Lower lobe of right lung (tissue), 2 donors: ENCODE measurements at places on chromosomes 7 and 10. TPM values are rescaled to one million over a fixed set of nuclear protein-coding genes. Genes with fewer than 3 reads are reported as not detected.
A peak's percentile ranks its signal among the peaks of the same experiment; 100 is the strongest.

- H3K27ac ChIP-seq, result no peak overlapping the region
- peaks cover 9% of the 10 kb centered on the region for H3K4me1 ChIP-seq
- DNase-seq, result no peak
- no peak overlapping the region for H3K4me3 ChIP-seq
Observed at GRCh38 chr7:44244282-44244681, 43.5 kb downstream of the YKT6 start.

GRCh38 chr10:102677331-102678067 lies 33.2 kb downstream of the TRIM8 start:
- H3K27me3 ChIP-seq, result no peaks in the 10 kb centered on the region
- DNase-seq, result no peak
- no peaks in the 10 kb centered on the region for H3K36me3 ChIP-seq
- H3K4me3 ChIP-seq, result no peak overlapping the region
- H3K27ac ChIP-seq, result peak overlapping the region; percentile 82

NOLC1 gene
- 31.0 TPM for total RNA-seq

PRSS37 gene
- total RNA-seq, result not detected

PRLHR gene
- not detected for total RNA-seq

METTL27 gene
- 4.0 TPM for total RNA-seq

- H3K4me1 ChIP-seq, result no peaks in the 10 kb centered on the region
- no peaks in the 10 kb centered on the region for H3K27me3 ChIP-seq
- no peaks in the 10 kb centered on the region for H3K36me3 ChIP-seq
Observed at GRCh38 chr7:22654831-22655230, 72.2 kb upstream of the IL6 start.

DNA sequence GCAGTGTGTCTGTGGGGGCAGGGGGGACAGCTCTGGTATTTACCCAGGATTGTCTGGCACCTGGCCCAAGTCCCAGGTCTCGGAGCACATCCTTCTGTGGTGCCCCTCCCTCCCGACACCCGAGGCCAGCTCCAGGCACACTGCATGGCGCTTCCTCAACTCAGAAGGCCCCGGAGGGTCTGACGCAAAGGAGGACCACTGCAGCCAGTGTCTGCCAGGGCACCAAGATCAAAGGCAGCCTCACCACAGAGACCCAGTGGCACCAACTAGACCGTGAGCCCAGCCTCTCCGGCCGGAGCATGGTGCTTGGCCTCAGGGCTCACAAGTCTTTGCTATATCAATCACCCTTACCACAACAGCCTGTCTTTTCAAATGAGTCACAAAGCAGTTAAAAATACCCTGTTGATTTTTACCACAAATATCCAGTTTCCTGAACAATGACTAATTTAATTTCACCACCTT lies 99.3 kb upstream of the DDC start:
- peaks cover 12% of the 10 kb centered on the region for H3K36me3 ChIP-seq
- peak overlapping the region; percentile 41 for H3K27ac ChIP-seq
- peaks cover 86% of the 10 kb centered on the region for H3K4me1 ChIP-seq
- H3K27me3 ChIP-seq, result no peaks in the 10 kb centered on the region
- DNase-seq, result no peak

- no peaks in the 10 kb centered on the region for H3K27me3 ChIP-seq
- H3K27ac ChIP-seq, result peak overlapping the region; percentile 74
- peaks cover 28% of the 10 kb centered on the region for H3K4me1 ChIP-seq
- H3K4me3 ChIP-seq, result no peak overlapping the region
Observed at GRCh38 chr10:3452173-3452626, 279.6 kb upstream of the PITRM1 start.

ASB10 gene
- total RNA-seq, result not detected

DNA sequence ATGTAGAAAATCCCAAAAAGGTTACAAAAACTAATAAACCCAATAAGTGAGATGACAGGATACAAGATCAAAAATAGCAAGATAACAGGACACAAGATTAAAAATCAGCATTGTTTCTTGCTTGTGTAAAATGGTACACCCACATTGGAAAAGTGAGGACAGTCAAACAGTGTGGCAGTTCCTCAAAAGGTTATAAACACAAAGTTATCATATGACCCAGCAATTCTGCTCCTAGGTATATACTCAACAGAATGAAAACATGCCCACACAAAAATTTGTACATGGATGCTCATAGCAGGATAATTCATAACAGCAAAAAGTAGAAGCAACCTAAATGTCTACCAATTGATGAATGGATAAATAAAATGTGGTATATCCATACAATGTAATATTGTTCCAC lies 105.8 kb downstream of the ARMH3 start:
- H3K27ac ChIP-seq, result no peak overlapping the region
- DNase-seq, result no peak
- H3K27me3 ChIP-seq, result no peaks in the 10 kb centered on the region
- H3K36me3 ChIP-seq, result peaks cover 25% of the 10 kb centered on the region
- no peaks in the 10 kb centered on the region for H3K4me1 ChIP-seq
- H3K4me3 ChIP-seq, result no peak overlapping the region

SORBS1 gene
- 58.2 TPM for total RNA-seq

DNA sequence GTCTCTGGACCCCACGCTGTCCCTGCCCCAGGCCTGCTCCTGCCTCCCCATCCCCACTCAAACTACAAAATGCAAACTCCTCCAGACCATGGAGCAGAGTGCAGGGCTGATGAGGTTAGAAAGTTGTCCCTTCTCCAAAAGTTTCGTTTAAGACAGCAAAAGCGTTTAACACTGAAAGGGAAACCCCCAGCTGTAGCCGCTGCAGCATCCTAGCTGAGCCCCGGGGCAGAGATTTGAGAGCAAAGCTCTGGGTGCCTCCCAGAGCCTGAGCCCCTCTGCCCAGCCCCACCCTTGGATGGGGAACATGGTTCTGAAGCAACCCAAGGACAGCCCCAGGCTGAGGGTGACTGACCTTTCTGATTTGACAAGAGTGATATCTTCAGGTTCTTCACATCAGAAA lies 52.8 kb upstream of the ENO4 start:
- H3K27ac ChIP-seq, result no peak overlapping the region
- no peaks in the 10 kb centered on the region for H3K4me1 ChIP-seq
- peaks cover 23% of the 10 kb centered on the region for H3K27me3 ChIP-seq
- H3K36me3 ChIP-seq, result no peaks in the 10 kb centered on the region

SNCG gene
- 25.0 TPM for total RNA-seq

H2BK1 gene
- total RNA-seq, result not detected

DNA sequence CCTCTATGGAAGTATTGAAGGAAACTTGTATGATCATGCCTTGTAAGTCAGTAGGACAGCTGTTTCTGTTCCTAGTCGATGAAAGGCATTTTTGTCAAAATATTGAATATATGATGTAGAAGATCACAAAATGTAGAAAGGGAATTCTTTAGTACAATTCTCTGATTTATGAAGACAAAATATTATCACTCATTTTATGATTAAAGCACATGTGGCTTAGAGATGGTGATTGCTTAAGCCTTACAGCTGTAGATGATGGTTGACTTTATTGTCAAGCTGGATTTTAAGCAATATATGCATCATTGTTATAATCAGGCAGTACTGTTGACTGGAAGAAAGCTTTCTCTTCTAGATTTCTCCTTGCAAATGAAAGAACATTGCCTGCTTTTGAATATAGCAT lies 26.4 kb downstream of the MXI1 start:
- H3K36me3 ChIP-seq, result peaks cover 11% of the 10 kb centered on the region
- no peaks in the 10 kb centered on the region for H3K4me1 ChIP-seq
- no peaks in the 10 kb centered on the region for H3K27me3 ChIP-seq
- no peak overlapping the region for H3K27ac ChIP-seq

- H3K4me1 ChIP-seq, result peaks cover 5% of the 10 kb centered on the region
- DNase-seq, result no peak
- H3K36me3 ChIP-seq, result no peaks in the 10 kb centered on the region
- no peak overlapping the region for H3K27ac ChIP-seq
- H3K4me3 ChIP-seq, result no peak overlapping the region
Observed at GRCh38 chr10:127855591-127855881, 37.2 kb downstream of the CLRN3 start.

DNA sequence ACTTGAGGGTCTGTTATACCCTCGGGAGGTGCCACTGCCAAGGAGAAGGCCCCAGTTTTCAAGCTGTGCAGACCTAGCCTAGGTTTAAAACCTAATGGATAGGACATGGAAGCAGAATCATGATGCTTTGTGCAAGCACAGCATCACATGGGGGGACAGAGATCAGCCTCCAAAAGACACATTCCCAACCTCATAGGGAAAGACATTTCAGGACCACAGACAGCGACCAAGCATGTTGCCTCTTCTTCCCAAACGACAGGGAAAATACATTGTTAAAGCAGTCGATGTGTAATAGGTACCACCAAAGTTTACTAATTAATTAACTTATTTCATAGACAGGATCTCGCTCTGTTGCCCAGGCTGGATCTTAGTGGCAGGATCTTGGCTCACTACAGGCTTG lies 573.9 kb downstream of the TCERG1L start:
- H3K4me3 ChIP-seq, result no peak overlapping the region
- H3K27ac ChIP-seq, result no peak overlapping the region
- H3K27me3 ChIP-seq, result no peaks in the 10 kb centered on the region
- H3K36me3 ChIP-seq, result no peaks in the 10 kb centered on the region

ACTR3C gene
- 18.6 TPM for total RNA-seq

DNA sequence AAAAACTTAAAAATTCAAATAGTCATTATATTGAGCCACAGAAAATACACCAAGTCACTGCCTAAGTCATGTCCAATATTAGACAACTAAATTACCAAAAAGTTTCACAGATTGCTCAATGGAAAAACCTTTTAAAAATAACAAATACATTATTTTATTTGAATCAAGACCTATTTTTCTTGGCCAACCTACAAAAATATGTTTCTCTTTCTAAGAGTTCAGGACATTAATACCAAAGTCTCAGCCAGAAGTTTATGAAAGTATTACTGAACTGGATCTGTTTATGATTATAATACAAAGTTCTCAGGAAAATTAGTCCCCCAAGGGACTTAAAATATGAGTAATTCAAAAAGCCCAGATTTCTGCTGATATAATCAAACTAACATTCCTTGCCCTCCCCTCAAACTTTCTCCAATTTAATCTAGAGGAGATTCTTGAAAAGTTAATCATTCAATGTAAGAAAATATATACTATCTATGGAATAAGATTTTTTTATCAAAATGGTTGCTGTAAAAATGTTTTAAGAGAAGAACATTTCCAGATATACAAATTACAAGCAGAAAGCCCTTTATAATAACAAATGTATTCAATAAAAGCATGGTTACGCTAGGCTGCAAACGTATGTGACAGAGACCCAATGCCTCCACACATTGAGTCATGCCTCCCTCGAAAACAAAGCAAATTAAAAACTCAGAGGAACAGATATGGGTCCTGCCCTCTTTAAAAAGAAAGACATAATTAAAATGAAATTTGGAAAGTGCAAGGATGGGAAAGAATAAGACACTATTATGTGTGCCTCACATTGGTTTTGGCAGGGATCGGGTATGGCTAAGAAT lies 381.6 kb downstream of the PARD3 start:
- H3K27ac ChIP-seq, result no peak overlapping the region
- H3K4me3 ChIP-seq, result no peak overlapping the region
- no peaks in the 10 kb centered on the region for H3K36me3 ChIP-seq
- H3K27me3 ChIP-seq, result no peaks in the 10 kb centered on the region

GRCh38 chr10:128843972-128844371 lies 623.1 kb upstream of the MGMT start:
- H3K27me3 ChIP-seq, result no peaks in the 10 kb centered on the region
- no peaks in the 10 kb centered on the region for H3K36me3 ChIP-seq
- H3K4me3 ChIP-seq, result no peak overlapping the region
- H3K4me1 ChIP-seq, result no peaks in the 10 kb centered on the region
- H3K27ac ChIP-seq, result no peak overlapping the region

DNA sequence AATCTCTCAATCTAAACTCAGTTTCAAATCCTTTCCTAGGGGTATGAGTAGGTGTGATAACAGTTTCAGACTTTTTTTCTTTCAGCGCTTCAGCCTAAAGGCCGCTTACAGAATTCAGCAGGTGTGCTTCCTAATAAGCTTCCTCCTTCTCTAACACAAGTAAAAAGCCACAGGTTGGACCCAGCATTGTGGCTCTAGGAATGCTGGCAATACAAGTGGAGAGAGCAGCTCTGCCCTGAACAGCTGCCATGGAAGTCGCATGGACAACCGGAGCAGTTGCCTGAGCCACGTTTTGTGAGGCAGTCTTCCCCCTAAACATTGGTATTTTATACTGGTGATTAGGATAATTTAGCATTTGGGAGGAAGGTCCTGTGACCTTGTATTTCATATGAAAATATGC lies 83.5 kb downstream of the ST7 start:
- peaks cover 21% of the 10 kb centered on the region for H3K4me1 ChIP-seq
- no peak overlapping the region for H3K27ac ChIP-seq
- H3K36me3 ChIP-seq, result no peaks in the 10 kb centered on the region
- no peak overlapping the region for H3K4me3 ChIP-seq
- H3K27me3 ChIP-seq, result no peaks in the 10 kb centered on the region

GRCh38 chr7:4049202-4049601 lies 632.9 kb upstream of the FOXK1 start:
- H3K27me3 ChIP-seq, result no peaks in the 10 kb centered on the region
- H3K4me1 ChIP-seq, result no peaks in the 10 kb centered on the region
- no peak for DNase-seq
- no peak overlapping the region for H3K27ac ChIP-seq
- no peak overlapping the region for H3K4me3 ChIP-seq
- H3K36me3 ChIP-seq, result no peaks in the 10 kb centered on the region

ADAM22 gene
- 2.7 TPM for total RNA-seq

AGMO gene
- not detected for total RNA-seq

- no peak overlapping the region for H3K27ac ChIP-seq
- no peaks in the 10 kb centered on the region for H3K36me3 ChIP-seq
- no peak for DNase-seq
- H3K27me3 ChIP-seq, result no peaks in the 10 kb centered on the region
- no peak overlapping the region for H3K4me3 ChIP-seq
Observed at GRCh38 chr10:123797813-123798212, 93.8 kb downstream of the CPXM2 start.

DENND10 gene
- 33.8 TPM for total RNA-seq

GRCh38 chr7:142827951-142828500 lies 26.9 kb upstream of the EPHB6 start:
- no peak overlapping the region for H3K4me3 ChIP-seq
- H3K27me3 ChIP-seq, result no peaks in the 10 kb centered on the region
- H3K4me1 ChIP-seq, result no peaks in the 10 kb centered on the region
- no peaks in the 10 kb centered on the region for H3K36me3 ChIP-seq

DNA sequence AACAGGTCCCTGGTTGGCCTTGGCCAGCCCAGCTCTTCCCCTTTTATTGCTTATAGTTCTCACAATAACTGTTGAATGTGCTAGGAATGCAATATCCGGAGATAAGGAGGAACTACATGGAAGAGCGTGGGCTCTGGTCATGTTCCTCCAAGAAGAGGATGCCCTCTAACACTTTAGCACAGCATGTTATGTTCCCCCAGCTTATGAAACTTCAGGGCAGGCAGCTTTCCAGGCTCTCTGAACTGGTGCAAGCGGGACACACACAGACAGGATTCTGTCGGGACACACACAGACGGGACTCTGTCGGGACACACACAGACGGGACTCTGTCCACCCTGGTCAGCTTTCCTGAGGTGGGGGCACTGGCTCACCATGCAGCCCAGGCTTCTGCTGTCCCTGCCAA lies 141.6 kb downstream of the PKD1L1 start:
- peaks cover 33% of the 10 kb centered on the region for H3K4me1 ChIP-seq
- H3K27me3 ChIP-seq, result no peaks in the 10 kb centered on the region
- H3K36me3 ChIP-seq, result no peaks in the 10 kb centered on the region
- peak overlapping the region; percentile 32 for H3K4me3 ChIP-seq

PDZD7 gene
- total RNA-seq, result 1.6 TPM
